Keratinocyte (primary cell): ENCODE measurements at places on chromosomes 6 and 20.

DNA sequence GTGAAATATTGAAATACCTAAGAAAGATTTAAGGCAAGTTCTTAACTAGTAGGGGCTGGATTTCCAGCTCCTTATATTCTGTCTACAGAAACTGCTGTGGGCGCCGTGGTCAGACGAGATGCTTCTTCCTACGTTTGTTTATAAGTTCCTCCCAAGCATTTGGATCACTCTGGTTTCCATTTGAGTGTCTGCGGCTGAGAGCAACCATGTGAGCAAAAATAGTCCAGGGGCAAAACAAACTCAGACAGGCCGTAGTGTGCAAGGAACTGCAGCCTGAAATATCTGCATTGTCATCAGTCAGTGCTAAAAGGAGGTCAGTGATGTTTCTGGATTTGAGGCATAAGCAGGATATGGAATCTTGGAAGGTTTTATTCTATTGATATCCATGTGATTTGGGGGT lies 485.9 kb upstream of the JAG1 start:
- no peak for DNase-seq

- DNase-seq = no peak
Measured at GRCh38 chr6:95285881-95286280, 291.5 kb upstream of the MANEA start.

DNA sequence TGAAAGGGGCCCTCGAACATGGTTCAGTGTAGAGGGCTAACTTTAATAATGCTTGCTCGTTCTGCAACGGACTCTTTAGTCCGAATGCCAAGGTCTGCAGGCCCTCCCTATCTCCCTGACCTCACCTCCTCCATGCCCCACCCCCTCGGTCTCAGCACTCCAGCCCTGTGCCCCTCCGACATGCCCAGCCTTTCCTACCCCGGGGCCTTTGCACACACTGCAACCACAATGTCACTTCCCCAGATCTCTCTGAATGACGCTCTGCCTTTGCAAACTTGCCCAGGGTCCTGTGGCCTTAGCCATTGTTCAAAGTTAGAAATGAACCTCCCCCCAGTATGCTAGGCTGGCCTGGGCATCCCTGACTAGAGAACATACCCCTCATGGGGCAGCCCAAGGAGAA lies 50.0 kb upstream of the NFATC2 start:
- no peak for DNase-seq

- no peak for DNase-seq
Measured at GRCh38 chr6:154791556-154792317, 58.5 kb downstream of the SCAF8 start.

DNA sequence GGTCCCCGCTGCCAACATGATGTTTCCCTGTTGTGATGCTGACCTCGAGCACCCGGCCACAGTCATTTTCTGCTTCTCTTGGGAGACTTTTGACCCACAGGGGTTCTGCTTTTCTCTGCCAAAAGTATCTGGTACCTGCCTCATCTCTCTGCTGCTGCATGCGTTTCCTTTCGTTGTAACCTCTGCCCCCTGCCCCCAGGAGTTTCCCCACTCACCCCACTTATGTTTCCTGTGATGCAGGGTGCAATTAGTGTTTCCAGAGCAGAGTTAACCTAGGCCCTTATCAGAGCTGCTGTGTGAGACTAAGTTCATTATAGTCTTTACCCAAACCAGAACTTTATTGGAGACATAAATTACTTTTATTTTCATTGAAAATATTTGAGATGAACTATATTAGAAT lies 65.2 kb upstream of the EDN3 start:
- DNase-seq = no peak

- DNase-seq = no peak
Measured at GRCh38 chr6:16816891-16817290, 55.6 kb upstream of the ATXN1 start.

DNA sequence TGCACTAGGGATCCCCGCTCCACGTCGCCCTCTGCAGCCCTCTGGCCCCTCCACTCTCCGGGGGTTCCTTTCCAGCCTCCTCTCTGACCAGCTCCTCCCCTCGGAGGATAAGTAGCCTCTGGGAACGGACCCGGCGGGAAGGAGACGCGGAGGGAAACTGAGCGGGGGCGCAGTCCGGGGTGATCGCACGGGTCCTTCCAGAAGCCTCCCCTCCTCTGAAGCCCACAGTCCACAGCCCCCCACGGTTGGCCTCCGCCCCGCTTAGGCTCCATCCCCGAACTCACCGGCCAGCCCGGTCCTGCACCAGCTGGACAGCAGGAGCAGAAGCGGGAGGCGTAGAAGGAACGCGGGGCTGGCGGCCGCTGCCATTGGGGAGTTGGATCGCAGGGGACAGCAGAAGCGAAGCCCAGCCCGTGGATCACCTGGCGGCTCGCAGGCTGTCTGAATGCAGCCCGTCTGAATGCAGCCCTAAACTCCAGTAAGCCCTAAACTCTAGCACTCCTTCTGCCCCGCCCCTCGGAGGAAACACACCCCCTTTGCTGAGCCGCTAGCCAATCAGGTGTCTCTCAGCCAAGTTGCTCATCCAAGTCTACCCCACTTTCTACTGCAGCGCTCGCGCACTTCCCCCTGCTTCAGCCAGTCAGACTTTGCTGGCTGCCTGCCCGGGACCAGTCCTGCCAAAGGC lies at the start of gene RAET1G:
Gene RAET1G, minus strand, starts transcription at position 480 of the 685 bp plus-strand sequence. Its CDS starts 111 bp downstream, at position 369.
- DNase-seq = peak; percentile 92

DNA sequence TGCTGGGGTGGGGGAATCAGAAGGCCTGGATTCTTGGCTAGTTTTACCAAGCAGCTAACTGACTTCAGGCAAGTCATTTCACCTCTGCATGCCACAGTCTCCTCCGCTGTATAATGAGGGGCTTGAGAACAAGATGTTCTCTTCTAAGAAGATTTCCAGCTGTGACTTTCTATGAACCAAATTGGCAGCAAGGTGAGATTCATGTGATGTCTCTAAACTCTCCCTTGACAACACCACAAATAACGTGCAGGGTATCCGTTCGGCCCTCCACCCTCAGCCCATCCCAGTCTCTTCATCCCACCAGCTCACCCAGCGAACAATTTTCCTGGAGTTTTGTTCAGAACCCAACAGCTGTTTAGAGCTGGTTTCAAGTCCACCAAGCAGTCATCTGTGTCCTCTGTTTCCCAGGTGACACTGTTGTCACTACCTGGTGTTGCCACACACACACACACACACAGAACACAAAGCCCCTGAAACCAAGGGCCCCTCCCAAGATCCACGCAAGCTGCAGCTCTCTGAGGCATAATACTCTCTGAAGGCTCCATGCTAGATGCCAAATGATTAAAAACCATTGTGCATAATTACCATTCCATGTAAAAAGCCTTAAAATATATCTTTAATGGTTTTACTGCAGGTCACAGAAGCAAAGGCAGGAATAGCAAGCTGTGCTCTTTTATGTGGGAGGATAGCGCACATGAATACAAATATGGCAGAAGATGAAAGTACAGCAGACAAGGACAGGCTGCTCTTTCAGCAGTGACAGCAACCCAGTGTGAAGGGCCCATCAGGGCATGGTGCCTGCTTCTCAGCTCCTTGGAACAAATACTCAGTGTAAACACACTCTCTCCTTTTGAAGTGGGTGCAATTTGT lies 48.2 kb downstream of the ARHGAP18 start:
- no peak for DNase-seq
